ENCODE measurements at places on chromosomes 16 and 17.

DNA sequence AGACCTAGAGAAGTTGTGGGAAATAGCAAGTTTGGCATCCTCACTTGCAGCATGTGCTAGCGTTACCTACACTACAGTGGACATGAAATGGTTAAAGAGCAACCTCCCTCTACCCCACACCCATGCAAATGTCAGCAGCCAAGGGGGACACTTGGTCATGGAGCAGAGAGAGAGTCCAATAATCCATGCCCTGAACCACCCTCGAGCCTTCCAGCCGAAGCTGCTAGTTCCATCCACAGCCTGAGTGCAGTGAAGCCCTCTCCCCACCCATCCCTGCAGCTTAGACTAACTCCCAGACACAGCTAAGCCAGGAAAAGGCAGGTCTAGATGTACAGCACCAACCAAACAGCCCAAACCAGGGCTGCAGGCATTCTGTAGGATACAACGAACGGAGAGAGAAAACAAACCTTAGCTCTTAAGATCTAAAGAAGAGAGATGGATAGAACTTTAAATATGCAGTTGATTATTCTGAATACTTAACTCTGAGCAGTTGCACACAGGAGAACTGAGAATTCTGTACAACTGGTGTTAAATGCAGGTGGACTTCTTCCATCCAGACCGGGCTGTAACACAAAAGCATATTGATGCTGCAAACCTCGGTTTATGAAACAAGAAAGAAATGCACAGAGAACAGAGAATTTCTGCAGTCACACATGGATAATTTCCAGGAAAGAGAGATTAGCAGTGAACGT is 93.8 kb downstream of the SALL1 start:
- DNase-seq, result no peak

GRCh38 chr16:11396241-11397048 is 51.2 kb downstream of the RMI2 start:
- peak; percentile 24 for DNase-seq

GRCh38 chr16:50704245-50704644 is 10.8 kb downstream of the NOD2 start:
- DNase-seq, result no peak

- no peak for DNase-seq
These were observed 45.8 kb downstream of the IRF8 start for GRCh38 chr16:85944572-85945423.

DNA sequence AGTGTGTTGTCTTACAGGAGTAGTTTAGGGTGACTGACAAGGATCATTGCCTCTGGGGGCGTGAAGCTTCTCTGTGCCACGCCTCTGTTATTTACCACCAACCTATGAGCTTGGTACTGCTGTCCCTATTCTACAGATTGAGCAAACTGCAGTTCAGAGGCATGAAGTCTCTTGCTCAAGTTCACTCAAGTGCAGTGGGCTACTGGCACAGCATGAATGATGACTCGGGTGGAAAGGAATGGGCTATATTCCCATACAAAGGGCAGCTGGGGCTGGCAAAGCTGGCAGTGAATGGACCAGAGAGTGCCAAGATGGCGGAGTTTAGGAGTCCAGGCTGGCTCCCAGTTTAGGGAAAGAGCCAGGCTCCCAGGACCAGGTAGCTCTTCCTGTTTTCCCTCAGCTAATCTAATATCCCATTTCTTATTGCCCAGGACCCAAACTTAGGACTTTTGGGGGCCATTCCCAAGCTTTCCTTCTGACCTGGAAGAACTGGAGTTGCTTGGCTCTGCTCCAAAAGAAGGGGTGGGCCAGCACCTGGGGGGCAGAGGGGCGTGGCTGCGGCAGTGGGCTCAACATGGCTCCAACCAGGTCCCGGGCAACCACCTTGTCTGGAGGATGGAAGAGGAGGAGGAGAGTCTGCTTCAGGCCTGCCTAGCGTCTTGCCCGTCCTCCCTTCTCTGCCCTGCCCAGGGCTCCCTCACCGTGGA is 12.9 kb downstream of the PLK1 start:
- DNase-seq, result no peak

GRCh38 chr17:82231562-82232321 is 2.9 kb downstream of the SLC16A3 start:
- DNase-seq, result no peak

- DNase-seq, result no peak
These were observed 949 bp upstream of the GSPT1 start for GRCh38 chr16:11916524-11917285.

GRCh38 chr17:44120851-44121605 is 2.4 kb downstream of the HDAC5 start:
- no peak for DNase-seq
